ENCODE measurements at places on chromosomes 5 and 9. TPM values are rescaled to one million over a fixed set of nuclear protein-coding genes. Genes with fewer than 3 reads are reported as not detected.

DNA sequence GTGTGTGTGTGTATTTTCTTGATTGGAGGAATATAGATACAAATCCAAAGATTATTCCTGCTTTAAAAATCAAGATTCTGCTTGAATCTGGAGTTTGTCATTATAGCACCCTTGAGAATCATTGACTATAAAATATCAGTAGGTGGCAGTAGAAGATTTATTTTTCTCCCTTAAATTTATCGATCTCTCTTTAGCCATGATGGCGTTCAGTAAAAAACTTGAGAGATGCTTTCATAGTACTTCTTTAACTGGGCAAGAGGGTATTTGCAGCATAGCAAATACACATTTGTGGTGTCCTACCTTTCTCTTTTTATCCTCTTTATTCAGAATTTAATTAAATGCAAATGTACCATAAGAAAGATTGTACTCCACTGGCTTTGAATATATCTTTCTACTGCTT is 307.7 kb downstream of the ADGRV1 start:
- peak; percentile 47 for DNase-seq

- DNase-seq, result no peak
Observed at GRCh38 chr9:134733480-134734232, 92.1 kb downstream of the COL5A1 start.

DNA sequence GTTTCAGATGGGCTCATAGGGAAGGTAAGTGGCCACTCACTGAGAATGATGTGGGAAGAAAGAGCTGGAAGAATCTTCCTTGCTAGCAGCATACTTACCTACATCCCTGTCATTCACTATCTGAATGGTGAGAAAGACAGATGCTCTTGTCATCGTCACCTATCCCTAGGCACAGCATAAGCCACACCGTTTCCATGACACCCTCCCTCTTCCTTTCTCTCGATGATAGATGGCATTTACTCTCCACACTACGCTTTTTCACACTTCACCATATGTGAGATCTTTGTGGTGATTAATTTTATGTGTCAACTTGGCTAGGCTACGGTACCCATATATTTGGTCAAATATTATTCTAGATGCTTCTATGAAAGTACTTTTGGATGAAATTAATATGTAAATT is 44.4 kb upstream of the FER start:
- DNase-seq, result no peak

Gene SLC2A8
- 14.2 TPM for total RNA-seq

GRCh38 chr9:131335368-131335755 is 45.8 kb downstream of the PLPP7 start:
- no peak for DNase-seq

DNA sequence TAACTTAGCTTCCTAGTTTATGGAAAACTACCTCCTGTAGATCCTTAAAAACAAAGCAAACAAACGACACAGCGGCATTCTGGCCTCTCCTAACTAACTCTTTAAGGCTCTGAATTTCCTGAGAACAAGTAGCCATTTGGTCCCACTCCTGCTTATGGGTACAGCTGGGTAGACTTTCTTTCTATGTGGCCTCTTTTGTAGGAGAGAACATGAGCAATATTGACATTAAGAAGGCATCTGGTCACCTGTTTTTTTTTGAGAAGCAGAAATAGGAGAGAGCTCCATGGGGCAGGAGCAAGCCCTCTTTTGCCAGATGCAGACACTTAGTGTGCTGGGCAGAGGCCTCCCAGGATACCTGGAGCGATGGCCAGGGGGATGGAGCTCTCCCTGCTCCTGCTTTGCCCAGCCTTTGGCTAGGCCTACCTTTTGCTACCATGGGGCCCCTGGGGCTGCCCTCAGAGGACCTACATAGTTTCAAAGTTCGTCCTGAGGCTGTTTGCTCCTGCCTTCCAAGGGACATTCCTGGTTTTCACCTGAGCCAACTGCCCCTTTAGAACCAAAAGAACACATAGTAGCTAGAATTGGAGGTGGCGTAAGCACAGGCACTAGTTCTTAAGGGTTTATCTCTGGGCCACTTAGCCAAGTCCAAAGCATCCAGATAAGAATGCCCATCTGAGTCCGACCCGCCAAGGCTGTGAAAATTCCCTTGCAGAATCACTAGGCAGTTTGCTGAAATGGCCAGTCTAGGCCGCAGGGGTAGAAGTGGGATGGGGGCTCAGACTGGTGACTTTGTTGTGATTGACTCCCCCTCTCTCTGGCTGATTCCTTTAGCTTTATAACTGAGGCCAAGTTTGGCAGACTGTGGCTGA is 2.4 kb upstream of the STC2 start:
- DNase-seq, result no peak

DNA sequence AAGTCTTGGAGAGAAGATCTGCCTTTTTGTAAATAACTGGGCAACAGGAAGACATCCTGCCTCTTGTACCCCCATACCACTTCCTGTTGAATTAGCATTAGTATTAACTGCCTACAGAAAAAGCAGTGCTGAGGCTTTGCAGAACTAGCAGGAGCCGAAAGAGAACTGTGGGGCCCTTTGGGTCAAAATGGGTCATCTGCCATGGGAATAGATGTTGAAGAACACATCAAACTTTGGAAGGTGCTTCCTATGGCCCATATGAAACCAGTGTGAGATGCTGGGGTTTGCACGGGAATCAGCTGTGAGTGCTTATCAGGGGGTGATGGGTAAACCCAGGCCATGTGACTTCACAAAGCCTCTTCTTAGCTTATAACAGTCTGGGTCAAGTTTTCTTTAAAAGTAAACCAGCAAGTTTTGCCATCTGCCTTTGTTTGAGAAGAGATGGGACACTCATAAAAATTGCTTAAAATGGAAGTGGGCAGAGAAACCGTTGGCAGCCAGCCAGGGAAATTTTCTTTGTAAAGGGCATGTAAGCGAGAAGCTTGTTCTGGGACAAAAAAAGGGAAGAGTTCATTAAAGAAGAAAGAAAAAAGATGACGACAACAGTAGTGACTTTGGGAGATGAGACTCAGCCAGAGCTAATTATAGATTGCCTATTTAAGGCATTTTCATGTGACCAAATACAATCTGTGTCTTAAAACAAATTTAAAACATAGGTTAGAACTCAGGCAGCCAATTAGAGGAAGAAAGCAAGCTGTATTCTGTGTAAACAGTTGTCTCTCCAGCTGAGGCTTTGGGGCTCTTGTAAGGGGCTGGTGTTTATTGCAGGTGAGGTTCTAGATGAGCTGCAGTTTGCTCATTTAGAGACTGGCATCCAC is 4.4 kb downstream of the SLC25A25 start:
- DNase-seq, result peak; percentile 87

- no peak for DNase-seq
Observed at GRCh38 chr9:13143281-13143680, 136.2 kb downstream of the MPDZ start.

DNA sequence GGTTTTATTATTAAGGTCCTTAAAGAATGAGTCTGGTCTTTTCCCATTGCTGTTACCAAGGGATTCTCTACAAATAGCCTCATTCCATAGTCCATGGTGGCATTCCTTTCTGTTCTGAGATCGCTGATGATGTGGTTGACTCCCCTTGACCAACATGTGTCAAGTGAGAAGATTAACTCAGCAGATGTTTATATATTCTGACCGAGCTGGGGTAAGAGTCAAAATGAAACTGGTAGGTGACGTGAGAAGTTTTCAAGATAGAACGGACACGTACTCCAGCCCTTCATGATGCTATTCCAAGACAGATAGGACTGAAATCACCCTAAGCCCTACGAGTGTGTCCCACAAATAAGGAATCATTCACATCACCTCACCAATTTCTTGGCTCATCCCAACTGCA is 155.5 kb upstream of the WWC1 start:
- DNase-seq, result no peak

DNA sequence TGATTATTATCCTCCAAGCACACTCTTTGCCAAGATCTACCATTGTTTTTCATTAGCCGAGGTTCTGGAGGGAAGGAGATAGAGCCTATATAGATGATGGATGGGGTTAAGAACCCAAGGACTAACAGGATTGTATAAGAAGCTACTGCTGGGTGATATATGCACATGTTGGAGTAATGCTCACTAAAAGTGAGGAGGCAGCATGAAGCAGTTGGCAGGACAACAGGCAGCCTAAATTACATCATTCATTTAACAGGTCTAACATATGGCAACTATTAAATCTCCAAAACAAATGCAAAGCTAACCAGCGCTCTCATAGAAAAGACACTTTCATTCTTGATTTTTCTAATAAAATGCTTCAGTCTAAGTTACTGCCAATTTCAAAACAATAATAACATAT is 293.2 kb downstream of the EPB41L4A start:
- DNase-seq, result no peak

- DNase-seq, result no peak
Observed at GRCh38 chr9:128091144-128091543, 23.1 kb downstream of the SLC25A25 start.

GRCh38 chr9:137310189-137311052 is 8.3 kb upstream of the NRARP start:
- no peak for DNase-seq

DNA sequence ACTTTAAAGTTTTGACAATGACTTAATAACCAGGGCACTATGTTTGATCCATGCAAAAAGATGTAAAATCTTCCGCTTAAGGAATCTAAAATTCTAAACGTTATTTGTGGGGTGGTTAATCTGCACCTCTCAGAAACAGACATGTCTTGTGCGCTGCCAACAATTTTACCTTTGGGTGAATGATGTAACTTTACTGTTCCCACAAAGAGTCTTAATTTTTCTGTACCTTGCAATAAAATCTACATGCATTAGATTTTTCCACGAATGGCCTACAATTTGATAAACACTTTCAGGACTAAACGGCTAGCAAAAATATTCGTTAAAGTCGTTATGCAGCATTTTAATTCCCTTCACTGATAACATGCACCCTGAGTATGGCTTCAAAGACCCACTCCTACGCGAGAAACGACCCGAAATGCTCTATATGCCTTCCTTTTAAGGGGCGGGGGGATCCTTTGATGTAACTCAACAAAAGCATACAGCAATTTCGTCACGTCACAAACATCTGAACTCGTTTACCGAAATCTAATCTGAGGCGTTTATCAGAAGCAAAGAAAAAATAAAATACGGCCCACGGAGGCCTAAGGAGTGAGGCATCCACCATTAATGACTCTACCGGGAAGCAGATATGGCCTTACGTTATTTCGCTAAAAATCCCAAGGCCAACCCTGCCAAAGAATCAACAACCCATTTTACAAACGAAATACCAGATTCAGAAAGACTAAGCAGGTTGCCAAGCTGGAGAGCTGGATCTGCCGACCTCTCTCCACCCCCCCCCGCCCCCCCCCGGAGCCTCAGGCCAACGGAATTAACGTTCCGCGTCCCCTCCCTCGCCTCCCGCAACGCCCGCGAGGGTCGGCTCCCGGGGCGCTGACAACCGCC is 621 bp downstream of the AK6 start:
- no peak for DNase-seq

Gene FBLL1
- total RNA-seq, result not detected

- no peak for DNase-seq
Observed at GRCh38 chr9:2939368-2939767, 95.5 kb upstream of the PUM3 start.

- no peak for DNase-seq
Observed at GRCh38 chr5:95857185-95857945, 34.8 kb upstream of the GLRX start.

DNA sequence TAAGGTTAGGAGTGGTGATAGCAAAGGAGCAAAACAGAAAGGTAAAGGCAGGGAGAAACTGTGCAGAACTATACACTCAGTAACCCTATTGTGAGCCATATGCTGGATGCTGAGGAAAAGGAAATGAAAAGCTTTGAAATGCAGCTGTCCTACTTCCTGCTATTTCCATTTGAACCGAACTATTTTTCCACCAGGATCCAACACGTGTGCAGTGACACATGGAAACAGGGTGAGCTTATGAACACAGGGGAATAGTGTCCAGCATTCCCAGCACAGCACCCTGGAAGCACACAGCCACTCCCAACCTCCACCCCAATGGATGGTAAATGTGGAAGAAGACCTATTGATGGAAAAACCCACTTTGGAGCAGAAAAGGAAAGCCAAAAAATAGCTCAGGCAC is 69.0 kb upstream of the SLC12A2 start:
- DNase-seq, result no peak

GRCh38 chr5:122398016-122398415 is 86.0 kb downstream of the SNCAIP start:
- DNase-seq, result no peak

DNA sequence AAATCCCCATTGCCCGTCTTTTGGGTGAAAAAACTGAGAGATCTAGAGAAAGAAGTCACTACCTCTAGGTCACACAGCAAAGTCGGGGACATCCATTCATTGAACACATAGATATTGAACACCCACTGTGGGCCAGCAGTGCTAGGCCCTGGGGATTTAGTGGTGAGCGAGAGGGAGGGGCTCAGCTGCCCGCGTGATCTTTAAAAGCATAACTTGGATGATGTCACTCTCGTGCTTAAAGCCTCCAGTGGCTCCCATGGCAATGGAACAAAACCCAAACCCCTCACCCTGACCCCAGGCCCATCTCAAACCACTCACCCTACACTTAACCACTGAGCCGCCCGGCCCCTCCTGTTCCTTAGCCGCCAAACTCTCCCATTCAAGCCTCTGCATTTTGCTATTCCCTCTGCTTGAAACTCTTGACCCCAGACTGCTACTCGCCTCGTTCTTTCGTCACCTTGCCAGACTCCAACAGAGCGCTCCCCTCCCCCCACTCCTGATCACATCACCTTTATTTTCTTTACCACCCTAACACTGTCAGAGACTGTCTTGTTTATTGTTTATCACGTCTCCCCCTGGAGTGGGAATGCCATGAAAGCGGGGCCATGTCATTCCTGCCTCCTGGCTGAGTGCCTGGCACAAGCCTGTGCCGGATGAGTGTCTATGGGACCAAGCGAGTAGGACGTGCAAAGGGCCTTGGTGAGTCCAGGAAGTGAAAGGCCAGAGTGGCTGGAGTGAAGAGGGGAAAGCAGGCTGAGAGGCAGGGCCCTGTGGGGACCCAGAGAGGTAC is 710 bp upstream of the PIP5KL1 start:
- DNase-seq, result peak; percentile 78

DNA sequence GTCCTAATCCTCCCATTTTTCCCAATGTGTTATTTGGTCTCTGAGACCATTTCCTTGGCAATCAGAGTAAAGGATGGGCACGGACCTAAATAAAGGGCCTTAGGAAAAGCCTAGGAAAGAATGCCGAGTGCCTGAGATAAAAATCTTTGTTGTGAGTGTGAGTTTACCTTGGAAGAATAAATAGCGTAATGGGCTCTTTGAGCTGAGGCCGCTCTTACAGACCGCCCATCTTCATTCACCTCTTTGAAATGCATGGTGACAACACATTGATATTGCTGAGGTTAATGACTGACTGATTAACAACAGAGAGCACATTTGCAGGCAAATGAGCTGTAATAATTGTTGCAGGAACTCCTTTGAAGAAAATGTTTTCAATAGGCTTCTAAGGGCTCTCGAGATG is 1967.1 kb upstream of the WWC1 start:
- DNase-seq, result no peak

Gene CD180
- 16.4 TPM for total RNA-seq

- DNase-seq, result no peak
Observed at GRCh38 chr5:37568893-37569292, 189.8 kb downstream of the WDR70 start.

DNA sequence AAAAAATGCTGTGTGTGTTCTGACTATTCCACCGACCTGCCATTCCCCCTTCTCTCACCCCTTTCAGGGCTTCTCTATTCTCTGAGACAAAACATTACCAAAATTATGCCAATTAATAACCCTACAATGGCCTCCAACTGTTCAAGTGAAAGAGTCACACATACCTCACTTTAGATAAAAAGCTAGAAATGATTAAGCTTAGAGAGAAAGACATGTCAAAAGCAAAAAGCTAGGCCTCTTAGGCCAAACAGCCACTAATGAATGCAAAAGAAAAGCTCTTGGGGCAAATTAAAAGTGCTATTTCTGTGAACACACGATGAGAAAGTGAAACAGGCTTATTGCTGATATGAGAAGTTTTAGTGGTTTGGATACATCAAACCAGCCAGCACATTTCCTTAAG is 279.6 kb upstream of the GRAMD2B start:
- no peak for DNase-seq

Gene PTGES2
- 68.0 TPM for total RNA-seq

Measured in B cell (primary cell).